ENCODE measurements at places on chromosomes 6 and 20. TPM values are rescaled to one million over a fixed set of nuclear protein-coding genes. Genes with fewer than 3 reads are reported as not detected.

Gene SYTL3
- 180 TPM for total RNA-seq

Gene RBPJL
- total RNA-seq: not detected

Gene BTBD3
- 11.6 TPM for total RNA-seq

Gene FAM209B
- 0.43 TPM for total RNA-seq

Gene FOXS1
- total RNA-seq: not detected

Gene PRPH2
- total RNA-seq: not detected

Gene LY6G5C
- 1.5 TPM for total RNA-seq

Gene SLC22A1
- 0.78 TPM for total RNA-seq

- no peak for DNase-seq
Measured at GRCh38 chr6:126040394-126040793, 54.1 kb downstream of the TRMT11 start.

DNA sequence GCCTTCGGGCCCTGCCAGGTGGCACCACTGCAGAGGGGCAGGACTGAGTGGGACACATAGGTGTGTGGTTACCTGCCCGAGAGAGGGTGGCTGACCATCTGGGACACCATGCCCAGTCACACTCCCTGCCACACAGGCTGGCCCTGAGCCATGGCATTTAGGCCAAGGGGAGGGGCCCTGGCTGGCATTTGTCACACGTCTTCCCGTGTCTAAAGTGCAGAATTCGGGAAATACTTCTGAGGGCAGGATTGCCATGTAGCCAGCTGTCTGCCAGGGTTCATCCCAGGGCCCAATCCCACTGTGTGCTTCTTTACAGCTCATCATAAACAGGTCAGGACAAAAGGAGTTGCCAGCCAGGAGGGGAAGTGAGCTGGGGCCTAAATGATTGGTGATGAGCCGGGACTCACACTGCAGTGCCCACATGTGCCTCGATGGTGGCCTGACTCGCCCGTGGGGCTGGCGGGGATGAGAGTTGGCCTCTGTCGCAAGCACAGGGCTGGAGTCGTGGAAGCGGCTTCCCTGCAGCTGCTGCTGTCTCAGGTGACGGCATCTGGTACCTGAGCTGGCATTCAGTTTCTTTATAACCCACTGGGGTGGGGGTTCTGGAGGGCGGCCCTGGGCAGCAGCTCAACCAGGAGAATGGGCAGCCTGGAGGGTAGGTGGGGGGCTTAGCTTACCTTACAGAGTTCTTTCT lies 5.9 kb upstream of the UNC93A start:
- DNase-seq: no peak

DNA sequence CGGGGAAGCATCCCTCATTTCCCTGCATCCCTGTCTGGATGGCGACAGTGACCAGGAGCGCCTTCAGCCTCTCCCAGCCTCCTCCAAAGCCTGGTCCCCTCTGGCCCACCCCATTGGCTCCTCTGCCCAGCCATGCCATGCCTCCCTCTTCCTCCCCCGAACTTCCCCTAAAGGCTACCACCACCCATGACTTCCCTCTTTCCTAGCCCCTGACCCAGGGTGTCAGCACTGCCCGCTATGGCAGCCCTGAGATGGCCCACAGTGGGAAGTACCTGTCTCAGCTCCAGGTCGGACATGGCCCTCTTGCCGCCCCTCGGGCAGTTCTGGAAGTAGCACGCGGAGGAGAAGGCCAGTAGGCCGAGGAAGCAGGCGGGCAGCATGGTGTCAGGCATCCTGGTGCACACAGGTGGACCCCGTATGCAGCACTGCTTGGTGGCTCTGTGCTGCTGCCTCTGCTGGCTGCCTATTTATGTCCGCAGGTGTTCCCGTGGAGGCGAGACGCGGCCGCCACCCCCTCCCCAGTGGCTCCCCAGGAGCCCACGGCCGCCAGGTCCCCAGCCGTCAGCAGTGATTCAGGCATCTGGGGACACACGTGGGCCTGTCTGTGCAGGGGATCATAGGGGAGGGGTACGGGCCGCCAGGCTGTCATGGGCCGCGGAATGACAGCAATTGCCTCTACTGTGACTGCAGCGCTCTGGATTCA lies at the start of gene AVP:
TSS of gene AVP (minus strand) at position 442 of the 703 bp plus-strand sequence. CDS start at position 392, 50 bp downstream.
- DNase-seq: no peak

DNA sequence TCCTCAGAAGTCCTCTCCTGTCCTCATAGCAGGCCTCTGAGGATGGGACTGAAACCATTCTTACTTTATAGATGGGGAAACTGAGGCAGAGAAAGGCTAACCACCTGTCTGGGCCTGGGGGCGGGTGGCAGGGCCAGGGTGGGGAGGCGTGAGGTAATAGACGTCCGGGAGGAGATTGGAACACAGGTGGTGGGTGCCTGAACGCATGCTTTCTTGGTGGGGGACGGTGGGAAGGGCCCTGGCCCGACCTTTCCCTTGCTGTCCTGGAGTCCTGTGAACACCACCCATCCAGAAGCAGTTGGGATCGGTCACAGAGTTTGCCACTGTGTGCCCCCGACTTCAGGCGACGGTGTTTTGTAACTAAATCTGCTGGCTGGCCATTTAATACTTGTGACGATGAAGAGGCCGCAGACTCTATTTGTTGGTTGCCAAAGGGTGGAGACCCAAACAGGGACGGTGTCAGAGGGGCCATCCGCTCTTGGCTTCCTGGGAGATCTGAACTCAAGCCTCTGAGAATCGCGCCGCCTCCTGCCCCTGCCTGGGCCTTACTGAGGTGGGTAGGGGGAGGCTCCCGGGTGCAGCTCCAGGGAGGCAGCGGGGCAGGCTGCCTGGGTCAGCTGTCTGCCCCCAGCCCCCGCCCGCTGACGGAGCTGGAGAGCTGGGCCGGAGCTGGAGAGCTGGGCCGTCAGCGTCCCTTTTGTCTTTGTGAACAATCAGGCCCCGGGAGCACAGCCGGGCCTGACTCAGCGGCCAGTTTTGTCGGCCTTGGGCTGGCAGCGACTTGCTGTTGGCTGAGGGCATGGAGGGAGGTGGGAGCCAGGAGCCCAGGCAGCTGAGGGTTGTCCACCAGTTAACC lies 4.1 kb downstream of the RBM38 start:
- DNase-seq: no peak

DNA sequence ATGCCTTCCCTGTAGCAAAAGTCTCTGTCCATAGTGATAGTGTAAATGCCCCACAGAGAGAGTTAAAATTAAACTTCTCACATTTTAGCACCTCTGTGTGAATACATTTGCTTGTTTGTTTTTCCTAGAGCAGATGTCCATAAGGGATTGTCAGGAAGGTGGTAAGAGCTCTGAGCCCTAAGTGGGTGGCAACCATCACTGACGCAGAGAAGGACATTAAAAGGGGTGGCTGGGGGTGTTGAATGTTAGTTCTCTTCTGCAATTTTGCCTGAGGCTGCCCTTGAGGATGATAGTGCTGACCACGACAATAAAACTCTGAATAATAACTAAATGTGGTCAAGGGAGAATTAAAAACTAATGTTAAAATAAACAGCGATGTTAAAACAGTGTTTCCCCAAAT lies 174.3 kb upstream of the ID4 start:
- no peak for DNase-seq

GRCh38 chr20:19211252-19211651 lies 1.2 kb upstream of the SLC24A3 start:
- DNase-seq: no peak

- DNase-seq: no peak
Measured at GRCh38 chr20:53074811-53075314, 102.7 kb downstream of the TSHZ2 start.

GRCh38 chr20:33209789-33210188 lies 7.4 kb upstream of the BPIFA3 start:
- DNase-seq: peak; percentile 69

DNA sequence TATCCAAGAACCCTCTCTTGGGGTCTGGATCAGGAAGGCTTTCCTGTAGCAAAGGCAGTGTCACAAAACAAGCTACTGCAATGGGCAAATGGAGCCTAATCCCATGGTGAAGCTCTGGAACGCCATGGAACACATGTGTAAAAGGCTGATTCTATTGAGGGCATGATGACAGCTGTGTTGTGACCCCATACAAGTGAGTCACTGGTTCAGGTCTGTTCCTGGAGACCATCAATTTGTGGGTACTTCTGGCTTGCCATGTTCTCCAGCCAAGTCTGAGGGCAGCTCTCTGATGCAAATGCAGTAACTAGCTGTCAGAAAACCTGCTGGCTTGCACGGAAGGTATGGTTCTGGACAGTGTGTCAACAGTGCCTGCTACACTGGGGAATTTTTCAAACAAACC lies 33.3 kb upstream of the ECHDC1 start:
- DNase-seq: no peak

- no peak for DNase-seq
Measured at GRCh38 chr6:107493158-107494057, 3.5 kb downstream of the SOBP start.

DNA sequence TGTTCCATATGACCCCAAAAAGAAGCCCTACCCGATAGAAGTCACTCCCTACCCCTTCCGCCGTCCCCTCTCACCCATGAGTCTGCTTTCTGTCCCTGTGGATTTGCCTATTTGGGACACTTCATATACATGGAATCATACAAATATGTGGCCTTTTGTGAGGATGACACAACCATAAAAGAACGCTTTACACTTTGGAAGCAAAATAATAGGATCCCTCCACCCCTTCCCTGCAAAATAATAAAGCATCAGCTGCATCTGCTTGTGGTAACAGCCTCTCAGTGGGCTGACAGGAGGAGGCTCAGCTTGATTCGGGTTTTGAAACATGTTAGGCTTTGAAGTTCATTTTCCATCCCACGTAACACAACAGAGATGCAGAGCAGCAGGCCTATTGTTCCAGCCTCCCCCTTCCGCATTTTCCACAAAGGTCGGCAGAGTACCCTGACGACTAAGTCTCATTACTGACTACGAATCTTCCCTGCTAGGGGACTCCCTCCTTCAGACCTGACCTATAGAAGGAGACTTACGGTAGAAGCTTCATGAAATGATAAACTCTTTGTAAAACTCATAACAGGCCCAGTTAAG lies 99.1 kb downstream of the ALDH8A1 start:
- no peak for DNase-seq

DNA sequence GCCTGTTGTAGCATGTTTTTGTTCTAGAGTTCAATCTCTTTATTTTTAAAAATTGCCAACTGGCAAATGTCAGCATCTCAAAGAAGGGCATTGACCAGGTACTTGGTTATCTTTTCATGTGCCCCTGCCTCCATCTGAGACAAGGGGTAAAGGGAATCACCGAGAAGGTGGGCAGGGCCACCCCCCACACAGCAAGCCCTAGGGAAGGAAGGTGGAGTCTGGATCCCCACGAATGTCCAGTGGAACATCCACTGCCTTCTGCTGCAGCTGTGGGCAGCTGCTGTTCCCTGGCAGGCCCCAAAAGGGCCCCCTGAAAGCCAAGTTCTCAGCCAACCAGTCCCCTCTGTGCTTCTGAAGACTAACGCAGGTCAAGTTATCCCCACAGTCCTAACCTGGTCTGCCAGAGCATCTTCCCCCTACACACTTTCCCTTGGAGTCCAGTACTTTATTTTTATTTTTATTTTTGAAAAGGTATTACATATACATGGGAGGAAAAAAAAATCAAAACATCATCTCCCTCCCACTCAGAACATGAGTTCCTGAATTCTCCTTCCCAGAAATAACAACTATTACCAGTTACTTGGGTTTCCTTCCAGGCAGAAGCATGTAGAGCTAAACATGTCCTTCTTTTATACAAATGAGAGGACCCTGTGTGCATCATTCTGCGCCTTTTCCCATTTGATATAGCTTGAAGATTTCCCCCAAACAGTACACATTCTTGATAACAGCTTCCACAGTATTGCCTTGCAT lies 253.7 kb downstream of the MAFB start:
- DNase-seq: no peak

- DNase-seq: no peak
Measured at GRCh38 chr6:145028144-145028818, 707.0 kb downstream of the EPM2A start.

DNA sequence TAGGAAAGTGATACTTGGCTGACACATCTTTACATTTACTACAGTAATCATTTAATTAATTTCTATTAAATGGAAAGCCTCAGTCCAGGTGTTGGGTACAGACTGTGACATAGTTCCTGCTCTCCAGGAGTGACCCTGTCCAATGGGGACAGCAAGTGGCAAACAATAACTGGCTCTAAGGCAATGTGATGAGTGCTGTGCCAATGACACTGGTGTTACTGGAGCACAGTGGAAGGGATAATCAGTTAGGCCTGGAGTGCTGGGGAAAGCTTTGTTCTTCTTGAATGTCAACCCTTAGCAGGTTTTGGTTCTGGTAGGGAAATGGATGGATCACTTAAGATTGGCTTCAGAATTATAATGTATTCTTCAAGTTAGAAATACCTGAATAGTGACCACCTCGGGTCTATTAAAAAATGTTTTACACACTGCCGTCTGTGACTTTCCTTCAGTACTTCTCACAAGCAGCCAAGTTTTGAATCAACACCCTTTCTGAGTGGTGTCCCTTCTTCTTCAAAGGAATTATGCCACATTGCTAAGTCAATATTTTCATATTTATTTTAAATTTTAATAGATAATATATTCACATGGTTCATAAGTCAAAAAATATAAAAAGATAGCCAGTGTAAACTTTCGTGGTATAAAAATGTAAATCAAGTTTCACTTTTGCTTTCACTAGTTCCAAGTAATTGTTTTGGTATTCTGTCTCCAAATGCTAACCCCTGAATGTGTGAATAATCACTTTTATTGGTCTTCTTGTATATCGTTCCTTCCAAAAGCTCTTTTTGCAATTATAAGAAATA lies 9.6 kb downstream of the CMTR1 start:
- DNase-seq: no peak

DNA sequence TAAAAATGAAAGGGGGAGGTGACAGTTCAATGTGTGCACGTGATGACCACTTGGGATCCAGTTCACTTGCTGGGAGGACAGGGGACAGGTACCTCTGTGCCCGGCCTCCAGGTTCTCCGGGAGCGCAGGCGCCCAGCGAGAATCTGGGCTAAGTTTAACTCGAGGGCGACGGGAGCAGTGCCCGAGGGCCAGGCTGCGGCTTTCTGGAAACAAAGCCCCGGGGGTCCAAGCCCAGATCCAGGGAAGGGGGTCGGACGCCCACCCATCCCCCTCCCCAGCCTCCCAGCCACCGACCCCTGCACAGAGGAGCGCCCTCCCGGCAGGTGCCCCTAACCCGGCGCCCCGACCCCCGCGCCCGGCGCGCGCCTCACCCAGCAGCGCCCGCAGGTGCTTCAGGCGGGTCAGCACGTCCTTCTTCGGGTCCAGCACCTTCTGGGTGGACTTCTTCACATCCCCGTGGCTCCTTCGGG lies 405 bp downstream of the RALGAPA2 start:
- DNase-seq: peak; percentile 28

- no peak for DNase-seq
Measured at GRCh38 chr6:3946778-3947177, 97.6 kb downstream of the FAM50B start.

- DNase-seq: peak; percentile 17
Measured at GRCh38 chr6:2658788-2659187, 91.9 kb downstream of the MYLK4 start.

- DNase-seq: no peak
Measured at GRCh38 chr6:167091026-167091804, 31.7 kb upstream of the CCR6 start.

- peak; percentile 65 for DNase-seq
Measured at GRCh38 chr20:59598625-59599310, 5.6 kb upstream of the PHACTR3 start.

DNA sequence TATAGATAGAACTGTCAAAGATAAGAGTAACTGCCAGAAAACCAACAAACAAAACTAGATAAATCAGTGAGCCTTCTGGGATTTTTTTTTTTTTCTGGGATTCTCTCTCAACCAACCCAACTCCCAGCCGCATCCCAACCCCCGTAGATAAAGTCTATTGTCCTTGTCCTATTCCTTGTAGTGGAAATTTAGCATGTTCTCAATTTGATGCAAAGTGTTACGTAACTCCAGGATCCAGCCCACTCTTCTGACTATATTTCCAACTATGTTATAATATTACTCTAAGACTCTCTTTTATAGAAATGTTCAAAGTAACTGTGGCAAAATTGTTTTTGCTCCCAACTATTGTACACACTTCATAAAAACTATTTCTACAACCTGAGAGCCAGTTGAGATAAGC lies 15.4 kb upstream of the CDYL start:
- no peak for DNase-seq

All from activated CD4-positive, alpha-beta T cell treated with anti-CD3 and anti-CD28 coated beads for 36 hours (primary cell).